Stimulated activated CD8-positive, alpha-beta memory T cell treated with anti-CD3 and anti-CD28 coated beads, Interleukin-12 subunit alpha, Interleukin-12 subunit beta, amount 100 ng/mL, for 4 hours (primary cell): ENCODE measurements at places on chromosomes 5 and 9.

DNA sequence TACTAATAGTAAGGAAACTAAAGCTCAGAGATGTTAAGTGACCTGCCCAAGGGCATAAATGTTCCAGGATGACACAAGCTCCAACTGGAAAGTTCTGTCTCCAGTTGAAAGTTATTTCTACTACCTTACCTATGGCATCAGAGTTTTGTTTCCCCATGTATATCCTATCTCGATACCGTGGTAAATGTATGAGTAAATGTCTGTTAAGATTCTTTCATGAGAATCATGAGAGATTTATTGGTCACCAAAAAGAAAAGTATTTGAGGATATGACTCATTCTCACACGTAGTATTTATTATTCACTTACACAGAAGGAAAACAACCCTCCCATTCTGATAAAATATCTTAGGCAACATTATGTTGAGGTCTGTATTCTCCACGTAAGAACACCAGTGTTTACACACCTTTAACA, 11.1 kb upstream of the SHOC1 start:
- DNase-seq: no peak

DNA sequence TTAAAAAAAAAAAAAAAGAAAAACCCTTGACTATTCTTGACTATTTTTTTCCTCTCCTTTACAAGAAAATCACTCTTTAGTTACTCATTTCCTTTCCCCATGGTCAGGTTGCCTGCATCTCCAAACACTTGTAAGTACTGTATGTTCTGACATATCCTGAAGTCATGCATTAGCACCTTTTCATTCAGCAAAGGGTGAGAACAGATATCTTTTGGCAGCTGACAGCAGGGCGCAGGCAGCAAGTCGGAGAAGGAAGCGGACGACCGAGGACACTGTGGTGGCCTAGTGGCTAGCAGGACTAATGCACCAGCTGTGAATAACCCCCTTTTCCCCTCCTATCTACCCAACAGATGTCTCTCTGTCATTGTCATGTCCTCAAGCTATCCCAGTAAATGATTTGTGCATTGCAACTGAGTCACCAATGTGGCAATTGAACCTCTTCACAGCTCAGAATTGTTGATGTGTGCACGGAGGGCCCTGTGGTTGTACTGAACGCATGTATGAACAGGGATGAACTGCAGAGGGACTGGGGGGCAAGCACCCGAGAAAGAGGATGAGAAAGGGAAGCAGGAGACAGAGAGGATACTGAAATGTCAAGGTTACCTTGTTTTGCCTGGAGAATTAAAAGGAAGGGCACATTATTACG, 996.0 kb upstream of the ARRDC3 start:
- no peak for DNase-seq

GRCh38 chr5:141319202-141319601, 1.4 kb downstream of the TAF7 start:
- no peak for DNase-seq

DNA sequence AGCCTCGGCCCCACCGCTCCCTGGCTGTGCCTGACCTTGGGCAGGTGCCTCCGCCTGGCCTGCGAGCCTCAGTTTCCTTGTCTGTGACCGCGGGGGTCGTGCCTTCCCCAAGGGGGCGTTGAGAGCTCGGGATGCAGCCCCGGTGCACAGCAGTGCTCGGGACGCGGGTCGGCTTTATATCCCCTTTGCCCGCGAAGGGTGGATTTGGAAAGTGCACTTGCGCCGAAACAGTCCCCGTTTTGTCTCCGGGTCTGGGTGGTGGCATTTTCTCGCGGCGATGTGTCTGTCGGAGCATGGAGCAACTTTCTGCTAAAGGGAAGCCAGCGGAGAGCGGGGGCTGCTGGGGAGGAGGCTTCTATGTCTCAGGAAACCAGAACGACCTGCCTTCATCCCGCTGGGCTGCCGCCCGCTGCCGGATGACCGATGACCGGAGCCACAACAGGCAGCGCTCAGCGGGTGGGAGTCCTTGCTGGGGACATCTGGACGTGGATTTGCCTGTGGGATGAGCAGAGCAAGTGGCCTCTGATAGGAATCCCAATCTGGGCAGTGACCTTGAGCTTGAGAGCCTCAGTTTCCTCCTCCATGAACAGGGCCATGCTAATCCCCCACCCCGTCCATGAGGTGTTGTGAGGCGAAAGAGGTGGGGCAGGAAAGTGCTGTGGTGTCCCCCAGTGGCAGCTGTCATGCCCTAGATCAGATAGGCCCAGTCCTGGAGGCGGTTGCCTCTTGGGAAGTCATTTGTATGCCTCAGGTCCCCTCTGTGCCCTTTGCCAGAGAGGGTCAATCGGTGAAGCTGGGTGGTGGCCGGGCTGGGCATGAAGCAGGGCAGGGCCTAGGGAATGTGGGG, 651 bp downstream of the HRH2 start:
- no peak for DNase-seq

- DNase-seq: no peak
Observed at GRCh38 chr5:103166706-103167105, 46.6 kb downstream of the PPIP5K2 start.

DNA sequence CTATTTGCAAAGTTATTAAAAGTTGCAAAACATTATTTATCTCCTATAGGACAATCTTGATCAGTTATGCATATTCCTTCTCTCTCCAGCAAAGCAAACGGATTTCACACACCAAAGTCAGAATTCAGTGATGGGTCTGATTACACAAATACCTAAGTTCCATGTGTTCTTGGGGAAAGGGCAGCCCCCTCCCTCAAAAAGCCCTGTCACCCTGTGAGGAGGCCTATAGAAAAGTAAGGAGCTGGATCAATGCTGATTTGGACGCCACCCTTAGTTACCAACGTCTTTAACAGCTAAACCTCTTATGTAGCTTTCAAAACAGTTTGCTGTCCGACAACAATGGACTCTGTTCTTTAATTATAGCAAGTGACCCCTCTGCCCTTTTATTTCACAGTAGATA, 6.4 kb downstream of the ZNF608 start:
- DNase-seq: no peak

- DNase-seq: no peak
Observed at GRCh38 chr5:141785711-141786110, 92.5 kb downstream of the PCDH1 start.

DNA sequence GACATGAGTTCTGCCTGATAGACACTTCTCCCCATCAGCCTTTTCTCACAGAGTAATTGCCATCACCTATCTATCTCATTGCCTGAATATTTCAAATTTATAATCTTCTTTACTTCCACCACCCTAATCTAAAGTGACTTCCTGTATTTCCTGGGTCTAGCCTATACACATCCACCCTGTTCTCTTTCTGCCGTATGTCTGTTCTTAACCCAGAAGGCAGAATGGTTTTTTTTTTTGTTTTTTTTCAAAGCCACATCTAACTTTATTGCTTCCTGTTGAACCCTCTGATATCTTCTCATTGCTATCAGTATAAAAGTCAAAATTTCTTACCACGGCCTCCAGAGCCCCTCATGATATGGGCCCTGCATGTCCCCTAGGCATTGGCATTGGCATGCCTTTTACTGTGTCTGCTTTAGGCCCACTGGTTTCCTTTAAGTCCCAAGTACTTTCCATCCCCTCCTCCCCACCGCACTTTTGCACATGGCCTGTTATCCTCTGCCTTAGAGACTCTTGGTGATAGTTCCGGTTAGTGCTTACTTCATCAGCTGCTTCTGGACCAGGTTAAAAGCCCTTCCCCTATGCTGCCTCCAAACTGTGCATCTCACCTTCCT, 159.9 kb downstream of the MAN2A1 start:
- no peak for DNase-seq
